ENCODE measurements at places on chromosomes 1 and 21.

DNA sequence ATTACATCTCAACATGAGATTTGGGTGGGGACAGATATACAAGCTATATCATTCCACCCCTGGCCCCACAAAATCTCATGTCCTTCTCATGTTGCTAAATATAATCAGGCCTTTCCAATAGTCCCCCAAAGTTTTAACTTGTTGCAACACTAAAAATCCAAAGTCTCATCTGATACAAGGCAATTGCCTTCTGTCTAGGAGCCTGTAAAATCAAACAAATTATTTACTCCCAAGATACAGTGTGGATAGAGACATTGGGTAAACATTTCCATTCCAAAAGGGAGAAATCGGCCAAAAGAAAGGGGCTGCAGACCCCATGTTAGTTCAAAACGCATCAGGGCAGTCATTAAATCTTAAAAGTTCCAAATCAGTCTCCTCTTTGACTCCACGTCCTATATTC, 47.0 kb downstream of the SYT14 start:
- DNase-seq = no peak

GRCh38 chr21:31283025-31283424, 61.0 kb downstream of the TIAM1 start:
- no peak for DNase-seq

- no peak for DNase-seq
Measured at GRCh38 chr1:57440096-57440495, 16.2 kb upstream of the DAB1 start.

DNA sequence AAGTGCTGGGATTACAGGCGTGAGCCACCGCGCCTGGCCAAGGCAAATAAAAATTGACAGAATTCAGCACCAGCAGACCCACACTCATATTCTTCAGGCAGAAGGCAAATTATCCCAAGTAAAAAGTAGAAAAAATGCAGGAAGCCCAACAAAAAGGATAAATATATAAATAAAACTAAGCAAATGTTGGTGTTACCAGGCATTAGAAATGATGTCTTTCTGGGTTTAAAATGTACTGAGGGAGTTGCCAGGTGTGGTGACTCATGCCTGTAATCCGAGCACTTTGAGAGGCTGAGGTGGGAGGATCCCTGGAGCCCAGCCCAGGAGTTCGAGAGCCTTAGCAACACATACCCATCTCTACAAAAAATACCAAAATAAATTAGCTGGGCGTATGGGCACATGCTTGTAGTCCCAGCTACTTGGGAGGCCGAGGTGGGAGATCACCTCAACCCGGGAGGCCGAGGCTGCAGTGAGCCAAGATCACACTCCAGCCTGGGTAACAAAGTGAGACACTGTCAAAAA, 6.3 kb downstream of the INTS11 start:
- no peak for DNase-seq

- DNase-seq = no peak
Measured at GRCh38 chr1:94654031-94654430, 112.5 kb upstream of the F3 start.

- DNase-seq = no peak
Measured at GRCh38 chr1:161727256-161727924, 6.0 kb downstream of the FCRLB start.

DNA sequence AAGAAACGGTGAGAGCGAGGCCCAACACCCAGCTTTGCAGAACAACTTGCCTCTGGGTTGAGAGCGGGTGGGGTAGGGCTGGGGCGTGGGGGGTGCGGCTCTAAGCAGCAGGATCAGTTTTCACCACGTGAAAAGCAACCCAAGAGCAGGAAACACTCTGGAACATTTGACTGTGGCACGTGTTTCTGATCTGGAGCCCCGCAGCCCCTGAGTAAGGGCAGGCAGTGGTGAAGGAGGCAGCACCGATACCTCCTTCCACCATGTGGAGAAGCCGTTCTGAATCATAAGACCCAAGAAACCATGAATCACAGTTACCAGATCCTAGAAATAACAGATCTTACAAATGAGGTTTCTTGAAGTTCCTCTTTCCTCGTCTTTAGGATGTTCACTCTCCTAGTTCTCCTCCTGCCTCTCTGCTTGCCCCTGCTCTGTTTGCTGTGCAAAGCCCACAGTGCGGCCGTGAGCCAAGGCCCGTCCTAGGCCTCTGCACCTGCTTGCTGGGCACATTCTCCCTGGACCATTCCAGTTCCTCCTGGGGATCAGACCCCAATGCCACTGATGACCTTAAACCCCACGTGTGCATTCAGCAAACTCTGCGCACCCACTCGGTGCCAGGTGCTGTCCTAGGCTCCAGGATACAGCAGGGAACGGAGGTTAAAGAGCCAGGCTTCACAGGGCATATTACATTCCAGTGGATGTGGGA, 31.9 kb downstream of the SLC1A7 start:
- DNase-seq = no peak

DNA sequence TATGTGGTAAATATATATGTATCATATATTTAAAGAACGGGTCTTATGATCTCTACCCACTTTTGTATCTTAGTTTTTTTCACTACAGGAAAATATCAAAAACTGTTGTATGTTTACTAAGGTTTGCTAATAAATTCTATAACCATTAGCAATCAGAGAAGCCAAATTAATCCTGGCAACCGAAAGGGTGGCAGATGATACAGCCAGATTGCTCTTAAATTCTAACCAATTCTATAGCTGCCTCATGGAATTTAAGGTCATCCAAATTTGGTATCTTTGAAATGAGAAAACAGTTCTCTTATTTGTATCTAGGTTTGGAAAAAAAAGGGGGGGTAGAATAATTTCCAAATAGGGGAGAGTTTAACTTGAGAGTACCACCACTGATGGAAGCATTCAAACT, 591.2 kb downstream of the SMYD3 start:
- DNase-seq = no peak

DNA sequence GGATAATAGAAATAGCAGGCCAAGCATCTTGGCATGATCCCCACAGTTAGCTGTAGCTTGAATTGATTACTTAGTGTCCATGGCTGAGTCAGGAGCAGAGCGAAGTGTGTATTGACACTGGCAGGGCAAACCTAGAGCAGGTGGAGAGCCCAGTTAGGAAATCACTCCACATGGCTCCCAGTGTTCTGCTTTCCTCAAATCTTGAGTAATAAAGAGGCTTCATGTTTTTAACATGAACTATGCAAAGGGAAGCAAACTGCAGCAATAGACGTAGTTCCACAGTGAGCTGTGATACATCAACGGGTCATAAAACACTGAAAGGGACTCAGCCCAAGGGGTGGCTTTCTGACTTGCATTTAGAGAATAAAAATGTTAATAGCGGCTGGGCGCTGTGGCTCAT, 28.9 kb downstream of the RHEX start:
- no peak for DNase-seq

GRCh38 chr1:174013864-174014418, 8.2 kb downstream of the RC3H1 start:
- no peak for DNase-seq

- no peak for DNase-seq
Measured at GRCh38 chr1:67312615-67313014, 4.9 kb downstream of the IL12RB2 start.

GRCh38 chr1:152543820-152544219, 22.8 kb downstream of the LCE3E start:
- DNase-seq = no peak

GRCh38 chr1:182771187-182771984, 18.2 kb upstream of the NPL start:
- DNase-seq = no peak

- no peak for DNase-seq
Measured at GRCh38 chr1:196381544-196381943, 226.7 kb downstream of the KCNT2 start.

DNA sequence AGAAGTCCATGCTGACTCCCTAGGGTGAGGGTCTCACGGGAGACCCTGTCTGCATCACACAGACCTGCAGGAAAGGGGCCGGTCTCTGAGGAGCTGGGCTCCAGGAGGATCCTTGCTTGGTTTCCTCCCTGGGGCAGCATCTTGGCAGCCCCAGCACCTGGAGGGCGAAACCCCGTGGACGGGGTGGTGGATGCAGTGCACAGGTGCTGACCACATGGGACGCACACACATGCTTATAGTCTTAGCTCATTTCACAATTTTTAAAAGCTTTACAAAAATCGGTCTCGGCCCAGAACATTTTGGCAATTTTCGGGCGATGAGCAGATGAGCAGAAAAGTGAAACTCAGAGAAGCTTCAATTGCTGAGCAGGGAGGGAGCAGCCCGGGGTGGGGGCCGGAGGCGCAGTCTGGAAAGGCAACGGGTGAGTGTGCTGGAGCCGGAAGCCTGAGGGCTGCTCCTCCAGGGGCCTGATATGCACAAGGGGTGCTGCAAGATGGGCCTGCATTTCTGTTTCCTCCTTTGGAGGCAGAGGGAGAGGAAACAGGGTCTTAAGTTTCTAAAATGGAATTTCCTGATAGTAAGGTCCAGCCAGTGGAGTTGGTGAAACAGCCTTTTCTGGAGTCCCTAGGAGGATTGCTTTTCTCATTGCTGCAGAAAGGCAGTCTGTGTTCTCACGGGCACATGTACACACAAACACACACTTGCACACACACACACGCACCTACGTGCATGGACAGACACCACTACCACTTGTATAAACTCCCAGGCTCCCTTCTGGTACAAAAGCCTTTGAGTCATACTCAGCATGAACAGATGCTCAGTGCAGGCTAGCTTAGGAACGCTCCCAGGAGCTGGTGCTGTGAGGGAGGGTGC, 60.6 kb downstream of the SCCPDH start:
- DNase-seq = no peak

GRCh38 chr1:8981169-8981568, 35.5 kb downstream of the CA6 start:
- no peak for DNase-seq

- DNase-seq = no peak
Measured at GRCh38 chr1:47830641-47831333, 166.4 kb downstream of the TRABD2B start.

DNA sequence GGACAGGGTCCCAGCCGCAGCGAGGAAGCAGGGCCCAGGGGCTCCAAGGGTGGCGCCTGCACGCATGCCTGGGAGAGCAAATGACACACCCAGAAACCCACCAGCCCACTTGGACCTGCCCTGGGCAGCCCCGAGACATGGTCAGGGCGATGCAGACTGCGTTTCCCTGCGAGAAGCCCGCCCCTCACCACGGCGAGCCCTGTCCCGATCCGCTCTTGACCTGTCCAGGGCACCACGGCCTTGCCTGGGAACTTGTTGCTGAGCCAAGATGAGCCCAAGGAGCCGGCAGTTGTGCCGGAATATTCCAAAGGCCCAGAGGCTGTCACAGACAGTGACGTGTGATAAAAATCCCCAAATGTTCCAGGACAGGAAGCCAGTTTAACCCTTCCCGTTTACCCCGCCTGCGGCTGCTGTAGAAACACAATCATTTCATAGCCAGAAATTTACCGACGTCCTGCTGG, 78.1 kb downstream of the SIK1 start:
- no peak for DNase-seq

GRCh38 chr1:186374303-186375151, 526 bp downstream of the TPR start:
- DNase-seq = peak; percentile 13

- DNase-seq = no peak
Measured at GRCh38 chr21:30268608-30269197, 14.0 kb downstream of the KRTAP24-1 start.

DNA sequence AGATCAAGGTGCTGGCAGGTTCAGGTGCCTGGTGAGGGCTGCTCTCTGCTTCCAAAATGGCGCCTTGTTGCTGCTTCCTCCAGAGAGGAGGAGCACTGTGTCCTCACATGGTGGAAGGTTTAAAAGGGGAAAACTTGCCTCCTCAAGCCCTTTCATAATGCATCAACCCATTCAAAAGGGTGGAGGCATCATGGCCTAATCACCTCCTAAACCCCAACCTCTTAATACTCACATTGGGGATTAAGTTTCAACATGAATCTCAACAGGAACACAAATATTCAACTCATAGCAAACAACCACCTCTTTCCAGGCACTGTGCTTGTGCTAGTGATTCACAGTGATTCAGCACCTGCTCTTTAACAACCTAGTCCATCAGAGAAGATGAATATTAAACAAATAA, 4.2 kb downstream of the S100A12 start:
- no peak for DNase-seq

- no peak for DNase-seq
Measured at GRCh38 chr1:158426137-158426536, at the start of gene OR10K2. TSS of gene OR10K2 (minus strand) at chr1:158426237. CDS start at chr1:158420866, 5,371 bp downstream.

DNA sequence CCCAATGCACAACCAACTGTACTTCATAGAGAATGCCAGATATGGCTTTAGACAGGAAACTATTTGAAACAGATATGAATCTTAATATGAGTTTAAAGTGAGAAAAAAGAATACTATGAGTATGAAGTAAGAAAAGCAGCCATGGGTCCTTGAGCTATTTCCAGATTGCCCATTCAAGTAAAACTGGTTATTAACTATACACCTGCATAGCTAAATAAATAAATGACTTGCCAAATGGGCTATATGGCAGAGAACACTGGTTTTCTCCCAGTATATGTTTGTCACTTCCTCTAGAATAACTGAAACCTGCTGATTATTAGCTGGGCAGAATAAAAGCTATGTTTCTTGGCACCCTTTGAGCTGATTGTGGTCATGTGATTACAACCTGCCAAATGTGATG, 17.0 kb upstream of the CD1C start:
- no peak for DNase-seq

- DNase-seq = no peak
Measured at GRCh38 chr1:55986003-55986402, 593.4 kb downstream of the PLPP3 start.

DNA sequence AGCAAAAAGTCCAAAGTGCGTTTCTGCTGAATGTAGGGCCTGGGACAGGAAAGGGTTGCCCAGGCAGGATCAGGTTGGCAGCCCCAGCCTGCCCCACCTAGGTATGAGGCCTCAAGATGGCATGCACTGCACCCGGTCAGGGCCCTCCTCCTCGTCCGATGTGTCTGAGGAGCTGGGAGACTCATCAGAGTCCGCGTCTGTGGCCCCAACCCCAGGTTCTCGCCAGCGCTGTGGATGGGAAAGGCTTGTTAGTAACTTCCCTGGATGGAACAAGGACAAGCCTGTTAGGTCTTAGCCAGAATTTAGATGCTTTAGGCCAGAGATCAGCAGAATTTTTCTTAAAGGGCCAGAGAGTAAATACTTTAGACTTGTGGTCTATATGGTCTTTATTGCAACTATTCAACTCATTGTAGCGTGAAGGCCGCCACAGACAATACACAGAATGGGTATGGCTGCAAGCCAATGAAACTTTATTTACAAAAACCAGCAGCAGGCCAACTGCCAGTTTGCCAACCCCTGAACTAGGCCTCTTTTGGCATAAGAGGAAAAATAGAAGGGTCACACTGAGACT, 12.4 kb downstream of the PEA15 start:
- DNase-seq = no peak

DNA sequence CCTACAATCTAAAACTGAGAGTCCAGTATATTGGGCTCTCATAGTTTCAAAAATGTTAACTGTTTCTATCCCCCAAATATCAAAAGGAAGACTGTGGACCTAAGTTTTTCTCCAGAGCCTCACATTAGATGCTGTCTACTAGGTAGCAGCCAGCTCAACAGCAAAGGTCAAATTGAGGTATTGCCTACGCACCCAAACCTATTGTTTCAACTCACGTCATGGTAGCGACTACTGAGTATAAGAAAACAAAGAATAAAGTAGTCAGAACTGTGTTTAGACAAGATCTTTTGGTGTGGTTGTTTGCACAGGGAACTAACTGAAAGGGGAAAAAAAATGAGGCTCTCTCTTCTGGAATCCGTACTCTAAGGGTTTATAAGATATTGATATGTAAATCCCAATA, 173.2 kb downstream of the LBR start:
- DNase-seq = no peak

Data from forelimb muscle (tissue), 1 donor.